ENCODE measurements at places on chromosomes 6 and 20.
A peak's percentile ranks its signal among the peaks of the same experiment; 100 is the strongest.

DNA sequence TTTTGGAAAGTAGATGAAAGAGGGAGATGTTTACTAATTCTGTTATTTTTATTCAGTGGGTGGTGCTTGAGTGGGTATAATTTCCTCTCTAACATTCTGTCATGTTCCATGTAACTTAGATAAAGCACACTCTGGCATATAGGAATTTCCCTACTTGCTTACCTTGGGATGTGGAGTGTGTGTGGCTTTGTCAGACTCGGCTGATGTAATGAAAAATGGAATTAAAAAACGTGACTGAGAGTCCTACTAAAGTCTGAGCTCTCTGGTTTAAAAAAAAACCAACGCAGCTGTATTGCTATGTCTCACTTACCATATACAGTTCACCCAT lies 98.3 kb downstream of the JARID2 start:
- DNase-seq, result no peak

DNA sequence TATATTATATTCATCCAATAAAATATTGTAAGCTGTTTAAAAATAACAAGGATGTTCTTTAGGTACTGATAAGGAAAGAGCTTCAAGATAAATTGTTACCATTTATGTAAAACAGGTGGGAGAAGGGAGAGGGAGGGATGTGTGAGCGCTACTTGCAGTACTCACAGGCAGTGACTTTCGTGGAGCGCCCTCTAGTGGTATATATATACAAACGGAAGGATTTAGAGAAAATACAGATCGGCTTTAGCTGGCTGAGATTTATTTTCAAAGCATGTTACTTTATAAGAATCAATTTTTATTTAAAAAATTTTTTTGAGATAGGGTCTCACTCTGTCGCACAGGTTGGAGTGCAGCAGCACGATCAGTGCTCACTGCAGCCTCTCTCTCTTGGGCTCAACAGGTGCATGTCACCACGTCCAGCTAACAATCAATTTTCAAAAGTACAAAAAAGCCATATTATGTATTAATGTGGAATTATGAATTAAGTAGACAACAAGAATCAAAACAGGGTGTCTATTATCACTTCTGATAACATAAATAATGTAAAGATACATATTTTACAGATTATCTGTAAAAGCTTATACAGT lies 3.3 kb upstream of the MOG start:
- DNase-seq, result peak; percentile 30

DNA sequence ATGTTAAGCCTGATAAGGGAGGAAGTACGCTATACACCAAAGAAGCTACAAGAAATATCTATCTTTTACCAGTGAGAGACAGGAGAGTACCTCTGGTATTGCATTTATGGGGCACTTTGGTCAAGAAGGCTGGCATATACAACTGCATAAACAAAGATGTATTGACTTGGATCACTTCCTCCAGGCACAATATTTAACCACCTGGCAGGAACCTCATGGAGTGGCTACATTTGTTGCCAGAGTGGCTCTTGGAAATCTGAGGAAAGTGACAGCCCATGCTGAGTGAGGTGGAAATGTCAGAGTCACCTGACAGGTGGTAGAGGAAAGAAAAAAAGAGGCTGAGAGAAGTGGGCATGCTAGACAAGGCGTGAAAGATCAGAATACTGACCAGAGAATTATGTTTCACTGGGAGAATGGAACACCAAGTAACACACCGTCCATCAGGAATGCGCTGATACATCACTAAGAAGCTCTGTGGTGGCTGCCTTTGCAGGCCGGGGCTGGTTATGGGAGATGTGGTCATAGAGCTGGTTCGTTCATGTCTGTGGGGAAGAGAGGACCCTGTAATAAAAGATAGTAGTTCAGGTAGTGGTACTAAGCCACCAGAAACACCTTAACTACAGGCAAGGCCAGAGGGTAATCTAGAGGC lies 61.4 kb upstream of the UFL1 start:
- no peak for DNase-seq

- no peak for DNase-seq
Observed at GRCh38 chr6:49698478-49698877, 14.9 kb downstream of the CRISP2 start.

DNA sequence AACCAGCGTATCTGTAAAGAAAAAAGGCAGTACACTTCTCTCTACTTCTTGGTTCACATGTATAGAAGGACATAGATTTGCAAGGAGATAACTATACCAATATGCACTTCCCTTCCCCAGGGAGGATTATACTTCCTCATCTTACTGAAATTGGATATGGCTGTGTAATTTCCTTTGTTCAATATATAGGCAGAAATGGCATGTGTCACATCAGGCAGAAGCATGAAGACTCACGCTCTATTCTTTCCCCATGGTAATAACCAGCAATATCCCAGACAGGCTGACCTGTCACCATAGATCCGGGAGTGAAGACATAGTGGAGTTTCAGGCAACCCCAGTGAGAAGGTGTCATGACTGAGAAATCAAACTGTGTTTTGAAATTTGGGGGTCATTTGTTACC lies 518.3 kb downstream of the KIF16B start:
- DNase-seq, result no peak

GRCh38 chr6:166078294-166078693 lies 89.4 kb downstream of the TBXT start:
- no peak for DNase-seq

GRCh38 chr6:105952772-105953690 lies 133.1 kb upstream of the PRDM1 start:
- DNase-seq, result no peak

DNA sequence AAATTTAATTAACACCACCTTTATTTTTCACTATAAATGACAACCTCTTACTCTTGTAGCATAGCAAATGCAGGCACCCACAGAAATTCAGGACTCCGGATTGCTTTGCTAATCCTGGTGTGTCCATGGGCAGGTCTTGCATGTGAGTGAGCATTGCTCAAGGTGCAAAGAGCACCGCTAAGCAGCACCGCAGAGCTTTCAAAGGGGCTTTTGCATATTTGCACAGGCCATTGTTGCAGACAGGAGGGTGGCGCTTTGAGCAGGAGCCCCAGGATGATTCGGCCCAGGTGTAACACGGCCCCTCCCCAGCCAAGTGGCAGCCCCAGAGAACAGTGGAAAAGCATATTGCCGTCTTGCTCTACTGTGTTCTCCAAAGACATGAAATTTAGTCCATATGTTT lies 293.2 kb downstream of the NRN1 start:
- DNase-seq, result no peak

GRCh38 chr20:25318471-25319240 lies 70.8 kb downstream of the PYGB start:
- no peak for DNase-seq

- no peak for DNase-seq
Observed at GRCh38 chr6:85406641-85407075, 43.2 kb upstream of the NT5E start.

GRCh38 chr20:2300002-2300401 lies 4.2 kb downstream of the TGM3 start:
- no peak for DNase-seq

- no peak for DNase-seq
Observed at GRCh38 chr6:143233554-143234285, 173.0 kb downstream of the AIG1 start.

- no peak for DNase-seq
Observed at GRCh38 chr6:63941747-63942470, 306.3 kb downstream of the PHF3 start.

DNA sequence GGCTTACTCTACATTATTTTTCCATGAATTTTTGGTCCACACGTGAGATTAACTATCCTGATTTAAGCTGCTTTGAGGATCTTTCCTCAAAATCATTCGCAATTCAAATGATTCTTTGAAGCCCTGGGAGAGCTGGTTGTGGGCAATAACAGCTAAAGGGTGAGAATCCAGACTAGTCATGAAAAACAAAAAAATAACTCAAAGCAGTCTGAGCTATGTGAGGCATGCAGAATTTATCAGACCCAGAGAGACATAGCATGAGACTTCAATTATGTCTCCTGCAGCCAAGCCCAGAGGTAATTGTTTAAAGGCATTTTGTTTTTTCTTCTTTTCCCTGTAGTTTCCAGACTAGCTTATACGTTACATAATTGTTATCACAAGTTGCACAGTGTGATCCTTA lies 517.3 kb upstream of the PTCHD4 start:
- DNase-seq, result no peak

DNA sequence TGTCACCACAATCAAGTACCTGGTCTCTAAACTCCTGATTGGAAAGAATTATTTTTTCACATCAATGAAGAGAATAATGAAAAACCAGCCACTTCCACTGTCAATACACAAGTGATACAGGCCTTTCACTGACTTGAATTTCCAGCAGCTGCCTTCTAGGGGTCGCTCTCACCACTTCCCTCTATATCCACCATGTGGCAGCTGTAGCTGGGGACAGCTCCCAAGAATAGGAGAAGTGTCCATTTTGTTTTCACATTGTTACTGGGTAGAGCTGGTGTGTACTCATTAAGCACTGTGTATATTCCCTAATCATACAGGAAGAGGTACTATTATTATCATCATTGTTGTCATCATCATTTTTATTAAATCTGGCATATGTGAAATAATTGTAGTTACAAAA lies 438.4 kb upstream of the SPTLC3 start:
- no peak for DNase-seq

DNA sequence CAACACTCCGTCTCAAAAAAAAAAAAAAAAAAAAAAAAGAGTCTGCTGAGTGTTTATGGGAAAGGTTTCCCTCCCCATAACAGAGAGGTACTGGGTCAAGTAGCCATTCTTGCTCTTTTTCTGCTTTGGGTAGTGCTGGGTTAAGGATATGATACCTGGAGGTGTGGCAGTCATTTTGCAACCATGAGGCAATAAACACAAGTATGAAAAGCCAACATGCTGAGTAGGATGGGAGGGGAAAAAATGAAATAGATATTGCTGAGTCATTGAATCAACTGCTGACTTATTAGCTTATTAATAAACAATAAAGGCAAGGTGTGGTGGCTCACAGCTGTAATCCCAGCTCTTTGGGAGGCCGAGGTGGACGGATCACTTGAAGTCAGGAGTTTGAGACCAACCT lies 2.3 kb upstream of the TOMM34 start:
- no peak for DNase-seq

DNA sequence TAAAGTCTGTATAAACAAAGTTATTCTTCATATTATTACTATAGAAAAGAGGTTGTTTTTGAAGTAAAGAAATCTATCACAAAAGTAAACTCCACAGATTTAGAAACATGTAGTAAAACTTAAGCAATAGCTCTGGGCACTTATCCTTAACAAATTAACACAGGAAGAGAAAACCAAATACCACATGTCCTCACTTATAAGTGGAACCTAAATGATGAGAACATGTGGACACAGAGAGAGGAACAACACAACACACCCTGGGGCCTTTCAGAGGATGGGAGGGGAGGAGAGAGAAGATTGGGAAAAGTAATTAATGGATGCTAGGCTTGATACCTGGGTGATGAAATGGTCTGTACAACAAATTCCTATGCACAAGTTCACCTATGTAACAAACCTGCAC lies 57.2 kb downstream of the C6orf58 start:
- no peak for DNase-seq

DNA sequence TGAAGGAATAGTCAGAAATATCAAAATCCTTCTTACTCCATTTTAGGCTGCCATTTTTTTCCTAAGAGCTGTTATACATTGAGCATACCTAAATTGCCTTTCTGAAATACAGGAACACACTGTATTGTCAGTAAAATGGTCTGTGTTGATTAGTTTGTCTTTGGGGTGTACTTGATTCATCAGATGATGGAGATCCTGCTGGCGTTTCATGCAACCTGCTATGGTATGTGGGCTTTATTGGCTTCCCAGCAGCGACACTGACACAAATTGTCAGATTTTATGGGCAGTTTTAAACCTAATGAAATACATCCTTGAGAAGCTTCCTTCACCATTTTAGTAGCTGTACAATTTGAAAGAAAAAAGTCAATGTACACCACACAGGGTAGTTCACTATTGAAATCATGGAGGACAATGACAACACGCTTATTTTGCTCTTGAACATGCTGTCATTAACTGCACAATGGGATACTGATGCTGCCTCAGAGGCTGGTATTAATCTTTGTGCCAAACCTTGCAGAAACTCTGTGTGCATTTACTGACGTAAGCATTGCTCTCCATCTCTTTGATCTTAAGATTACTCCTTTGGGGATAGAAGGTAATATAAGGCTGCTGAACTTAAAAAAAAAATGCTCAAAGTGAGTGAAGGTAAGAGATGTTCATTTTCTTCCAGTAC lies 124.9 kb downstream of the LAMA2 start:
- DNase-seq, result no peak

DNA sequence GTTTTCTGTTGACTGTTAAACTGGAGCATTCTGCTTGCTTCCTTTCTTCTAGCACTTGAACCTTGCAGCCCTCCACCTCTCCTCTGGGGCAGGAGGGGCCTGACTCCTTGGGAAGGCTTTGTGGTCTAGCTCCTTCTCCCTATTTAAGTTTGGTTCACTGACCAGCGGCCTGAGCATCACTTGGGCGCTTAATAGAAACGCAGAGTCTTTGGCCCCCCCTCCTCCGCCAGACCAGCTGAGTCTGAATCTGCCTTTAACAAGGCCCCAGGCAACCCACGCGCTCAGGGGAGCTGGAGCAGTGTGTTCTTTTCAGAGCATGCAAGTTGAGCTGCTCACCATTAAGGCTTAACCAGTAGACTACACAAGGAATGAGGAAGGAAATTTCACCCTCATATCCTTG lies 225.7 kb downstream of the NRN1 start:
- DNase-seq, result no peak

DNA sequence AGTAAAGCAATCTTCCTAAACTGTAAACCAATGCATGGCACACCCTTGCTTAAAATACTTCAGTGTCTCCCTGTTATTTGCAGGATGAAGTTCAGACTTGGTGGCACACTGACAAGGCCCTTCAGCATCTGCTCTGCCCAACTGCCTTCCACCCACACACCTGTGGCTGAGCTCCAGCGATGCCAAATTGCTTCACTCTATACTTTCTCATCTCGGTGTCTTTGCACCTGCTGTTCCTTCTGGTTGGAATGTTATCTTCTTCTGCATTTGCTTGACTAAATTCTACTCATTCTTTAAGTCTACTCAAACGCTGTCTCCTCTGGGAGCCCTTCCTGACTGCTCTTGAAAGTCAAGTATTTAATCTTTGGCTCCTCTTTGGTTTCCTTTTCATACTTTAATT lies 100.1 kb upstream of the SUPT3H start:
- DNase-seq, result no peak

- DNase-seq, result no peak
Observed at GRCh38 chr20:19945732-19946670, 71.2 kb upstream of the NAA20 start.

- DNase-seq, result no peak
Observed at GRCh38 chr6:3929281-3929798, 80.2 kb downstream of the FAM50B start.

- DNase-seq, result no peak
Observed at GRCh38 chr20:22908944-22909343, 126.2 kb upstream of the SSTR4 start.
